Spinal cord (tissue), 10 donors: ENCODE measurements at places on chromosomes 7 and 10. TPM values are rescaled to one million over a fixed set of nuclear protein-coding genes. Genes with fewer than 3 reads are reported as not detected.

Gene FRAT1
- total RNA-seq = 2.6 TPM

Gene C10orf95
- 0.28 TPM for total RNA-seq

Gene PALD1
- total RNA-seq = 10.0 TPM

Gene VAX1
- total RNA-seq = not detected

Gene IRF5
- 5.0 TPM for total RNA-seq

Gene TSPAN33
- 16.4 TPM for total RNA-seq

Gene LRRC18
- total RNA-seq = 1.2 TPM

Gene FAM25A
- total RNA-seq = not detected

Gene CHAT
- total RNA-seq = 2.9 TPM

Gene PTPRE
- 30.9 TPM for total RNA-seq

Gene CDH23
- 15.6 TPM for total RNA-seq

Gene NUTM2D
- 3.6 TPM for total RNA-seq

Gene NKX2-3
- not detected for total RNA-seq

Gene MKLN1
- 51.1 TPM for total RNA-seq

Gene PNLIPRP3
- total RNA-seq = not detected

Gene KNDC1
- 14.3 TPM for total RNA-seq

Gene LRGUK
- 4.3 TPM for total RNA-seq

Gene CTAGE4
- total RNA-seq = 0.33 TPM
